Smooth muscle cell of trachea (primary cell): ENCODE measurements at places on chromosomes 1 and 21. TPM values are rescaled to one million over a fixed set of nuclear protein-coding genes. Genes with fewer than 3 reads are reported as not detected.

CD34 gene
- total RNA-seq, result 0.17 and 0.29 TPM in 2 replicates

CRP gene
- total RNA-seq, result not detected in 2 replicates

PLEKHN1 gene
- 0.33 and 0.58 TPM in 2 replicates for total RNA-seq

AGRN gene
- total RNA-seq, result 36.4 and 97.3 TPM in 2 replicates

FAM72D gene
- total RNA-seq, result under 0.01 and 1.3 TPM in 2 replicates

GAS5 gene
- 325 and 387 TPM in 2 replicates for total RNA-seq

ACTL8 gene
- 0.15 TPM in 1 of 2 replicates, not detected in the other for total RNA-seq

ARHGAP30 gene
- not detected in 2 replicates for total RNA-seq

ITLN2 gene
- not detected in 2 replicates for total RNA-seq

PLA2G2D gene
- total RNA-seq, result not detected in 2 replicates

ATP6V1G3 gene
- total RNA-seq, result not detected in 2 replicates

CR1L gene
- not detected in 2 replicates for total RNA-seq

FCAMR gene
- not detected in 2 replicates for total RNA-seq

BMP8A gene
- not detected in 2 replicates for total RNA-seq

NTRK1 gene
- not detected in 2 replicates for total RNA-seq

MIB2 gene
- total RNA-seq, result 49.2 and 125 TPM in 2 replicates

TPTE gene
- not detected in 2 replicates for total RNA-seq

INSRR gene
- total RNA-seq, result under 0.01 TPM in 1 of 2 replicates, not detected in the other

LCE1F gene
- not detected in 2 replicates for total RNA-seq

SYPL2 gene
- total RNA-seq, result 0.29 and 1.2 TPM in 2 replicates

PCP4 gene
- not detected in 2 replicates for total RNA-seq

BNIPL gene
- under 0.01 and 0.17 TPM in 2 replicates for total RNA-seq

SPATA45 gene
- not detected in 2 replicates for total RNA-seq

F11R gene
- 5.1 and 8.9 TPM in 2 replicates for total RNA-seq

PPM1J gene
- 1.3 and 1.5 TPM in 2 replicates for total RNA-seq

FH gene
- 91.5 and 162 TPM in 2 replicates for total RNA-seq

CCDC24 gene
- 3.6 and 3.8 TPM in 2 replicates for total RNA-seq

EFNA3 gene
- 0.29 and 1.3 TPM in 2 replicates for total RNA-seq

PFDN2 gene
- 17.0 and 36.5 TPM in 2 replicates for total RNA-seq

CFAP57 gene
- total RNA-seq, result under 0.01 and 0.33 TPM in 2 replicates

AKR1A1 gene
- total RNA-seq, result 102 and 133 TPM in 2 replicates

TM2D1 gene
- total RNA-seq, result 46.3 and 54.4 TPM in 2 replicates

LENEP gene
- not detected in 2 replicates for total RNA-seq

MARK1 gene
- total RNA-seq, result 0.17 and 0.29 TPM in 2 replicates
